ENCODE measurements at places on chromosomes 1 and 21.

- no peak for DNase-seq
Observed at GRCh38 chr1:227059076-227059475, 119.0 kb downstream of the COQ8A start.

DNA sequence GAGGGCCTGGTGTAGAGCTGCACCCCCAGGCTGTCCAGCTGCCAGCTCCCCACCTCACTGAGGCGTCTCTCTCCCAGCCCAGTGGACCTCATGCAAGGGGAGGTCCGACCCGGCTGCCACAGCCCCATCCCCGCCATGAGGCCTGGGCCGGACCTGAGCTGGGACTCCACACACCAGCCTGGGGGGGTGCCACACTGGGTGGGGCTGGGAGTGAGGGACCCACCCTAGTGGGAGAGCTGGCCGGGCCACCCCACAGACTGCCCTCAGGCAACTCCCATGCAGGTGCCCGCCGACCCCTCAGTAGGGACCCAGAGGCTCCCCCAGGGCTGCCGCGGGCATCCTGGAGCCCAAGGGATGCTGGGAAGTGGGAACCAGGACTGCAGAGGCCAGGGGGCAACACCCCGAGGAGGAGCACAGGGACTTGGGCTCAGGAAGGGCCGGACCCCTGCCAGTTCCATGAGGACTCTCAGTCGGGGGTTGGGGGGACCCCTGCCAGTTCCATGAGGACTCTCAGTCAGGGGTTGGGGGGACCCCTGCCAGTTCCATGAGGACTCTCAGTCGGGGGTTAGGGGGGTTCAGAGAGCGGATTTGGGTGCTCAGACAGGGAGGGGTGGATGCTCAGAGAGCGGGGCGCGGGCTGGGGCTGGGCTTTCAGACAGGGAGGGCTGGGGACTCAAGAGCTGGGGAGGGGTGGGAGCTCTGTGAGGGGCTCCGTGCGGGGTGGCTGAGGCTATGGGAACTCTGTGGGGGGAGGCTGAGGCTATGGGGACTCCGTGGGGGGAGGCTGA is 1.2 kb upstream of the RNF223 start:
- DNase-seq, result no peak

DNA sequence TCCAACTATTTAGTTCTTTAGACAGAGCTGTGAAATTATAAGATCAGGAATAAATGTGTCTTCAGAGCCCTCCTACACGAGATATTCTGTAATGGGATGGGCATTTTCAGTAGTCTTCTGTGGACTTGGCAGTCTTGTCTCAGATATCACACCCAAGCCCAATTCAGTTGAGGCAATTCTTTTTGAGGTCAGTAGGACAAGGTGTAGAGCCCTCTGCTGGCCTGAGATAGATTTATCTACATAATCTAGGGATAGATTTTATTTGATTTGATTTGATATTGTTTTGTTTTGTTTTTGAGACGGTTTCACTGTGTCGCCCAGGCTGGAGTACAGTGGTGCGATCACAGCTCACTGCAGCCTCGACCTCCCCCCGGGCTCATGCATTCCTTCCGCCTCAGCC is 77.5 kb downstream of the FMN2 start:
- no peak for DNase-seq

GRCh38 chr1:152001631-152002584 is 8.2 kb upstream of the S100A10 start:
- DNase-seq, result peak; percentile 96

DNA sequence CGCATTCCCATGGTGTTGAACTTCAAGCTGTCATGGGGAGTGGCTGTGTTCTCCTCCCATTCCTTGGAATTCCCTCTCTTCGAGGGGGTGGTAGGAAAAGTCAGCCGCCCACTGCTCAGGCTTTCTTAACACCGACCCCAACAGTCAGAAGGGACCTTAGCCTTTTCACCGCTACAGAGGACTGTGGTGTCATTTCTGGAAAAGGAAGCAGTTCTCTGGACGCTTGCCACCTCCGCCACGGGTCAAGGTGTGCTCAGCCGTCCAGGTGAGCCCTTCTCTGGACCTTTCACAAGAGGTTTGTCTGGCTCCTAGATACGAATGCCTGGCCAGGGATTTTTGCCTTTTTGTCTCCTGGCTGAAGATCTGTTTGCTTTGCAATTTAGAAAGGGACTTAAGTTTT is 31.8 kb downstream of the CLIC6 start:
- DNase-seq, result no peak

- DNase-seq, result peak; percentile 99
Observed at GRCh38 chr1:27299385-27300271, 22.3 kb upstream of the TMEM222 start.

DNA sequence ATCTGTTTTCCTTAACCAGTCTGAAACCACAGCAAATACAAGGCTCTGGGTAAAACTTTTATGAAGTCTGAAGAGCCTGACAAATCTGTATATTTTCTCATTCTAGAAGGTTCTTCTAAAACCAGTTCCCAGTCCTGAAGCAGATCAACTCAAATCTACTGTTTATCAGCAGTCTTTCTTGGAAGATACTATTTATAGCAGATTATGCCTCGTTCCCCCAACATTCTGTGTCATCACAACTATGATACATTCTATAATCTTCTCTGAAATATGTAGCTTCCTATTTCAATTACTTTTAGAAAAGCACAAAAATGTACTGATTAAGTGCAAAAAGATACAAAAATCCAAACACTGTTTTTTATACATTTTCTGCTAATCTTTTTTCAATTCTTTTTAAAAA is 67.5 kb downstream of the NIBAN1 start:
- DNase-seq, result peak; percentile 33

DNA sequence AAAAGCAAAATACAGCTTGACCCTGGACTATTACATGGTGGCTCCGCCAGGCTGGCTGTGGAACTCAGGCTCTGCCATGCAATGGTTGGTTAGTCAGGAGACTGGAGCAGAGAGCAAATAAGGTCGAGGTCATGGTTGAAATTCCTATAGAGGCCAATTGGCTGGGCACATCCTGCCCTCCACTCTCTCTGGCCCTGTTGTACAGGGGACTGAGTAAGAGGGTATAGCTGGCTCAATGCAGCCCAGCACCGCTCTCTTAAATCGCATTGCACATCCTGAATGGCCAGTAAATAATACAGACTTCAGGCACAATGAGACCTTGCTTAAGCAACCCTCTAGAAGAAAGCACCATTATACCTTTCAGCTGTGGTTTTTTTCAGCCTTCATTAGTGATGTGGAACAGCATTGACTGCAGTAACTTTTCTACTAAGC is 59.3 kb upstream of the PPP2R5A start:
- DNase-seq, result no peak

- DNase-seq, result no peak
Observed at GRCh38 chr21:24976238-24976637, 631.0 kb downstream of the MRPL39 start.

- no peak for DNase-seq
Observed at GRCh38 chr21:44752671-44753235, 41.4 kb upstream of the TSPEAR start.

DNA sequence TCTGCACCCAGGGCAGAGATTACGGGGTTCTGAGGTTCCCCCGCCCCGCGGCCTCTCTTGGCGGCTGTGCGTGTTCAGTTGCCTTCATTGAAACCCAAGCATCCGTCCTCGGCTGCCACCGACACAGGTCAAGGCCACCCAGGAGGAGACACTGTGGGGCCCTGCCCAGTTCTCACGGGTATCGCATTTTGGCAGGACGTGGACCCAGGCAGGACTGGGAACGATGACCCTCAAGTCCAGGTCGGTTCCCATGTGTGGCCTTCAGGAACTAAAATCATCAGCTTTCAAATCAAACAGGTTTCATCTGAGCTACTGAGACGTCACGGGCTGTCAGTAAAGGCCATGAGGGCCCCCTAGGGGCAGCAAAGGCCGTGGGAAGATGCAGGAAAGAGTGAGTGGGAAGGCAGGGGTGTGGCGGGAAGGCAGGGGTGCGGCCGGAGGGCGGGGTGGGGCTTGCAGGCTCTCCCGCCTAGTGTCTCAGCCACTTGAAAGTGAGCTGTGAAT is 7.0 kb upstream of the C1orf174 start:
- DNase-seq, result no peak

DNA sequence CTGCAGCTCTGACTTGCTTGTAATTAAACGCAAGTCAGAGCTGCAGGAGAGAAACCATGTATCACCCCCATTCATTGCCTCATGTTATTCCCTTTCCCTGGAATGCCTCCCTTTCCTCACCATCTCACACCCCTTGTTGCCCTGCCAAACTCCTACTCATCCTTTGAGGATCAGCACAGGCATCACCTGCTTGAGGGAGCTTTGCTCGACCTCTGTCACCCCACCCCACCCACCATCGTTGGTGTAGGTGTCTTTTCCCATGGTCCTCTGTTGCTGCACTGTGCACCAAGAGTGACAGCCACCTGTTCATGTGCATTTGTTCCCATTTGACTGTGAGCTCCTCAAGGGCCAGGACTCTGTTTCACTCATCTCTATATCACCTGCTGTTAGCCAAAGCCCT is 117.2 kb downstream of the PLPP3 start:
- DNase-seq, result no peak

DNA sequence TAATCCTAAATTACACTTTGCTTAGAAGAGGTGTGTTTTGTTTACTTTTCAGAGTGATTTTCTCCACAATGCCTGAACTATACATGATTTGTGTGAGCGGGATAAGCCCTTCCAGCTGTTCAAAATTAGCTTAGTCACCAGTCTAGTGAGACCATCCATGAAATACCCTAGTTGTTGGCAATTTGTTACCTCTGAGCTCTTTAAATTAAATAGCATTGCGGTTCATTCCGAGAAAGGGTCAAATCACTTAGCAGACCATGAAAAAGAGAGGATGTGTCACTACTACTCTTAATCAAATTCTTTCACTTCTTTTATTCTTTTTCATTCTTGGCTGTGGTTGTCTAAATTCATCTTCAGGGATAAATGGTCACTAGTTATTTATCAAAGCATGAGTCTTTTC is 11.9 kb upstream of the VAV3 start:
- no peak for DNase-seq

GRCh38 chr1:169128562-169128961 is 22.1 kb downstream of the ATP1B1 start:
- no peak for DNase-seq

- DNase-seq, result no peak
Observed at GRCh38 chr1:179365342-179366092, at the start of gene AXDND1. Gene AXDND1, plus strand, starts transcription at chr1:179365971. Its CDS starts 539 bp downstream, at chr1:179366510.

- no peak for DNase-seq
Observed at GRCh38 chr1:207440626-207441025, 13.5 kb upstream of the CR2 start.

- no peak for DNase-seq
Observed at GRCh38 chr1:220910021-220910420, 30.8 kb downstream of the HLX start.

DNA sequence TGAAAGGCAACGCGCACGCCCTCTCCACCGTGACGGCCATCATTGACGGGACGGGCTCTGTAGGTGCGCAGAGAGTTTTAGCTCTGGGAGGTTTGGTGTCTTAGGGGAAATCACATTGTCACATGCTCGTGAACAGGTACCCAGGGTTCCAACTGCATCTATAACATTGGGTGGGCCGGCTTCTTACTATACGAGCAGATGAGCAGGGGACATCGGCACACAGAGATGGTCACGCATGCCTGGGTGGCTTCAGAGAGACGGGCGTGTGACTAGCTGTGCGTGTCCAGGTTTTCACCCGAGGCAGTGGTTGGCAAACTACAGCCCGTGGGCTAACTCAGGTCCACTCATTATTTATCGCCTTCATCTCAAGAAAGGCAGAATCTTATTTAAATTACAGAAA is 54.7 kb downstream of the SLC37A1 start:
- no peak for DNase-seq

GRCh38 chr1:60345621-60346020 is 272.1 kb upstream of the C1orf87 start:
- no peak for DNase-seq

GRCh38 chr1:119978018-119978505 is 81.7 kb upstream of the ADAM30 start:
- DNase-seq, result no peak

DNA sequence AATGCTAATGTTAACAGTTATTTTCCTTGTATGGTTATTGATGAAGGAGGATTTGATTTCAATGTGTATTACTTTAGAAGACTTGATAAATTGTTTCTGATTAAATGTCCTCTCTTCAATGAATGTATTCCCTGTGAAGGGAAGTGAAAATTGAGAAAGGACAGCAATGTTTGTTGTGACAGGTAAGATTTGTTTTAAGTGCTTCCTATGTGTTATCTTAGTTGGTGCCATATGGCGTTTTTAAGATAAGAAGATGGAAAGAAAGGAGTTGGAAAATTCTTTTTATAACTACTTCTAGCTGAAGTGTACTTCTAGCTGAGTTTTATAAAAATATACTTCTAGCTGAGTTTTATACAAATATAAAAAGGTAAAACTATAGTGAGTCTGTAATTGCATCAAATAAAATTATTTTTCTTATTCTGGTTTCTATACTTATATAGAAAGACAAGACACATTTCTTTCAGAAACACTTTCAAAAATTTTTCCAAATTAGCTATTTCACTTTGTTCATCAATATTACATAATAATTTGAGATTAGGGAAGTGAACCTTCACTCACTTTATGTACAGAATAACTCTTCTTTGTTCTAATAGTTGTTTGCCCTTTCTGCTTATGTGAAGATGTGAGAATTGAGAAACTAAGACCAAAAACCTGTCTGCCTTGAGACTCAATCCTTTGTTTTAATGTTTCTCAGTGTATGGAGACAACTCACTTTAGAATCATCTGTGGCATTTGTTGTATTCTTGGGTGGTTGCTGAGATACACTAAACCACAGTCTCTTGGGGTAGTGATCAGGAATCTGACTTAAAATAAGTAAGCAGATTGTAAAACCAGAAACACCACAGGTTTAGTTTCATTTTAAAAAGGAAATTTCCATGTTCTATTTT is 382.9 kb upstream of the B3GALT2 start:
- DNase-seq, result peak; percentile 84

DNA sequence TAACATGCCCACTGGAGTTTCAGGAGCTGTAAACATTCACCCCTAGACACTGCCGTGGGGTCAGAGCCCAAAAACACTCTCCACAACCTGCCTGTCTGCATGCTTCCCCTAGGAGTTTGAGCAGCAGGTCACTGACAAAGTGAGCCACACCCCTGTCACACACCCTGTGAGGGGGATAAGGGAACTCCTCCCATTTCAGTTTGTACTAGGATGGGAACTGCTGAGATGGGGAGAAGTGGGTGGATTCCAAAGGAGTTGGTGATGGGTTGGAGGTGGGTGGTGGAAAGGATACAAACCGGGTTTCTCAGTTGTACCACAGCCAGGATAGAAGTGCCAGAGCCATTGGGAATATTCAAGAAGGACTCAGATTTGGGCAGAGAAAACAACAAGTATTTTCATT is 140.2 kb downstream of the MIS18A start:
- no peak for DNase-seq

GRCh38 chr1:70717656-70718055 is 306.6 kb downstream of the CTH start:
- no peak for DNase-seq

- DNase-seq, result no peak
Observed at GRCh38 chr1:207001492-207002245, 30.9 kb downstream of the C1orf116 start.

DNA sequence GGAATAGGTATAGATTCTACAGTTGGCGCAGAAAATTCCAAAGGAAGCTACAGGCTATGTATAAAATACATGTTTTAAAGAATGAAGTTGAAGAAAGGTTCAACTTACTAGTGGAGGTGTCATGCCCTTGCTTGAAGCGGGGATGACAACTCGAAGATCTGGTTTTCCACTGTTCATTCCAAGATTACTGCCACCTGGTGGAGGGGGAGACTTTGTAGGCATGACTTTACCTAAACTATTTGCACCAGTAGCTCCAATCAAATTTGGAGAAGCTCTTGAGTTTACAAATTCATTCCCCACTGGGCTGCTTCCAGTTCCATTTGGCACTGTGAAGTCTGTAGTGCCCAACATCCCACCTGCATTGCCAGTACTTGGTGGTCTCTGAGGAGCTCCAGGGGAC is 81.7 kb downstream of the AXDND1 start:
- no peak for DNase-seq

GRCh38 chr1:231590453-231591198 is 36.0 kb upstream of the DISC1 start:
- DNase-seq, result peak; percentile 26

All from AG04449 (cell line).